NCI-H1417 treated with DMSO at 0.1 percent for 48 hours (cell line): ENCODE measurements at places on chromosomes 1 and 21.

- DNase-seq, result no peak
Observed at GRCh38 chr1:104953555-104953954, 1203.9 kb downstream of the AMY1C start.

GRCh38 chr1:207854001-207854400 lies 56.9 kb downstream of the CD34 start:
- no peak for DNase-seq

GRCh38 chr1:167899253-167899681 lies 14.7 kb downstream of the ADCY10 start:
- no peak for DNase-seq

GRCh38 chr21:38467911-38468310 lies 30.4 kb downstream of the ERG start:
- no peak for DNase-seq

DNA sequence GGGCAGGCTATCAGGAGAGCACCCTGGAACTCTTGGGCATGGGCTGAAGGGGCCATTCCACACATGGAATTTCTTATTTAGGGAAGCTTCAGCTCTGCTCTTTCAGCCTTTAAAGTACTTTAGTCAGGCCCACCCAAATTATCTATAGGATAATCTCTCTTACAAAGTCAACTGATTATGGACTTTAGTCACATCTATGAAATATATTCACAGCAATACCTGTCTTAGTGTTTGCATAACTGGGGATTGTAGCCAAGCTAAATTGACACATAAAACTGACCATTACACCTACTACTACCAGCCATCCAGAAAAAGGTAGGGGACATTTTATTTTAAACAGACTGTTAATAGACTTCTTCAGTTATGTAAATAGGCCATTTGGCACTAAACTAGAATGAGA lies 114.9 kb upstream of the VANGL1 start:
- no peak for DNase-seq

GRCh38 chr1:91440847-91441246 lies 36.2 kb upstream of the HFM1 start:
- DNase-seq, result no peak
